ENCODE measurements at places on chromosomes 16 and 17. TPM values are rescaled to one million over a fixed set of nuclear protein-coding genes. Genes with fewer than 3 reads are reported as not detected.

GRCh38 chr17:21689604-21690003 lies 2.7 kb upstream of the KCNJ18 start:
- peak; percentile 63 for DNase-seq

- DNase-seq: no peak
Observed at GRCh38 chr17:82170412-82170961, 42.2 kb downstream of the CCDC57 start.

DNA sequence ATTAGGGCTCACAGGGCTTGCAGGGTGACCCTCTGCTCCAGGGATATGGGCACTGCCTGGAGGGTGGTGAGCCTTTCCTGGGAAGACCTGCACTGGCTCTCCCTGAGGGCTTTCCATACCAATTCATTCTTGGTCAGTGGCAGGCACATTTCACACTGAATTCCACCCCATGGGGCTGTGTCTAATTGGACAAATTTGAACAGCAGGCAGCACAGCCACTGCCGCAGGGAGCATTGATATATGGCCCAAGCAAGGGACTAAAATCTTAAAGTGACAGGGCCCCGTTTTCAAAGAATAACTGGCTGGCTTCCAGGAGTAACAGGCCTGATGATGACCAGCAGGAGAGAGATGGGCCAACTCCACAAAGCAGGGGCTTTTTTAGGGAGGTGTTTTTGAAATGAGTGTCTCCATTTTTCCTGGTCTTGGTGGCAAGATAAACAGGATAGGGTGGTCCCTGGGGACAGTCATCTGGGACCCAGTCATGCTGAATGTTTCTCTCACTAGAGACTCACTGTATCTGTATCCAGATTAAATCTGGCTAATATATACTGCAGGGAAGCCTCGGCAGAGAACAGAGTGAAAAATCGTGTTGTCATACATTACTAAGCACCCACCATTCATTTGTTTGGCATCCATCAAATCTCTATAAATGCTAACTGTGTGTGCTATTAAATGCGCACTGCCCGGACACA lies 74.1 kb upstream of the TBX2 start:
- no peak for DNase-seq

- DNase-seq: no peak
Observed at GRCh38 chr17:55304171-55304859, 39.6 kb downstream of the HLF start.

GRCh38 chr16:57634171-57634570 lies 5.7 kb downstream of the ADGRG1 start:
- DNase-seq: no peak

DNA sequence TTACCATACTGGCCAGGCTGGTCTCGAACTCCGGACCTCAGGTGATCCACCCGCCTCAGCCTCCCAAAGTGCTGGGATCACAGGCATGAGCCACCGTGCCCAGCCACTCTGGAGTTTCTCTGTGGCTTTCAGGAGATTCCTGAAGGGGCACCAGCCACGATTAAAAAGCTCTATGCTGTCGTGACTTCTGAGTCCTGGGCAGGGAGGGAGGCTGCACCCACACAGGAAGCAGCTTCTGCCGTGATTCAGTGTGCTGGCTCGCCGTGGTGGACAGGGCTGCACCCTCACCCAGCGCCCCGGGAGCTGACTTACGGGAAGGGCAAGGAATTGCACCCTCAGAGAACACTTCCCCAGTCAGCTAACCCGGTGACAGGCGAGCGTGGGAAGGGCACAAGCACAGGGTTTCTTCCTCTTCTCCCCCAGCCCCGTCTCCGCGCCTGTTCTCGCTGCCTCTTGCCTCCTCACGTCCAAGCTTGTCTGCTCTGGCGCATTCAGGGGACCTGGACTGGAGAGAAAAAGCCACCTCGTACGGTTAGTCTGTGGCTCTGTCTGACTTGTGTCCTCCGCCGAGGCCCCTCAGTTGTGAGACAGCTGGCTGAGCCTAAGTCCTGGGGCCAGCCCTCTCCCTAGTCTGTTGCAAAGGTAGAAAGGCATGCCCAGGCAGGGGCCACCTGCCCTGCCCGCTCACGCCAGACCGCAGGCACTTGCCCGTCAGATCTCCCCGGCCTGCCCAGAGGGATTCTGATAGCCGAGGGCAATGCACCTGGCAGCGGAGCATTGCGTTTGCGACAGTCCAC lies 145.0 kb downstream of the SEC14L1 start:
- peak; percentile 85 for DNase-seq

- peak; percentile 67 for DNase-seq
Observed at GRCh38 chr17:75047398-75048098, 523 bp downstream of the KCTD2 start.

- no peak for DNase-seq
Observed at GRCh38 chr16:54447576-54448440, 161.2 kb upstream of the IRX3 start.

DNA sequence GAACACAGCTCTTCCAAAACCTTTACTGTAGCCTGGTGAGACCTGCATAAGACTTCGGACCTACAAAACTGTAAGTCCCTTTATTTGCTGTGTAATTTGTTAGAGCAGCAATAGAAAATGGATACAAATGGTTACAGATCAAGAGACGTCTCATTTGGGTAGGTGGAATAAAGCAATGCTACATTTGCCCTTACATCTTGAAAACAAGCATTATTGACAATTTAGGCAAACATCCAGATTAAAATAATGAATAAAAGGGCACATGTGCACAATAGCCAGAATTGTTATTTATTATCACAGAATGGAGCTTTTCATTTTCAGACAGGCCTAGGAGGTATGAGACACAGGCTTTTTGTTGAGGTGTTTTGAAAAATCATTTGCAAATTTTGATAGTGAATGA lies 222.2 kb upstream of the CPHXL start:
- DNase-seq: no peak

DNA sequence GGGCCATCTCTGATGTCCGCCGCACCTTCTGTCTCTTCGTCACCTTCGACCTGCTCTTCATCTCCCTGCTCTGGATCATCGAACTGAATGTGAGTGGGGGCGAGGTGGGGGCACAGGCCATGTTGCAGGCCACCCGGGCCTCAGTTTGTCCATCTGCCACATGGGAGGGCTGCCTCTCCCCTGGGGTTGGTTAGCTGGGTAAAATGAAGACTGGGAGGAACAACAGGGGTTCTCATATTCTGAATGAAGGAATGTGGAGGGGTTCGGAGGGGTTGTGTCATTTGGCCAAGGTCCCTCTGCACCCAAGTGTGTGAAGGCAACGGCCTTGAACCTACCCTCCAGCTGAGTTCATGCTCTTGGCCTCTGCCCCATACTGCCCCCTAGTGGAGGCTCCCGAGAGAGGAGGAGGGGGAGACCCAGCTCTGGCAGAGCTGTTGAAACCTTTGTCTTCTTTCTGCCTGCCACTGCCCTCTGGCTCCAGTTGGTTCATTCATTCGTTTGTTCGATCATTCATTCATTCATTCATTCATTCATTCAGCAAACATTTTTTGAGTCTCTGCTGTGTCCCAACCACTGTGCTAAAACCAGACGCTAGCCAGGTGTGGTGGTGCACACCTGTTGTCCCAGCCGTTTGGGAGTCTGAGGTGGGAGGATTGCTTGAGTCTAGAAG lies 11.4 kb upstream of the TCAP start:
- DNase-seq: peak; percentile 75

DNA sequence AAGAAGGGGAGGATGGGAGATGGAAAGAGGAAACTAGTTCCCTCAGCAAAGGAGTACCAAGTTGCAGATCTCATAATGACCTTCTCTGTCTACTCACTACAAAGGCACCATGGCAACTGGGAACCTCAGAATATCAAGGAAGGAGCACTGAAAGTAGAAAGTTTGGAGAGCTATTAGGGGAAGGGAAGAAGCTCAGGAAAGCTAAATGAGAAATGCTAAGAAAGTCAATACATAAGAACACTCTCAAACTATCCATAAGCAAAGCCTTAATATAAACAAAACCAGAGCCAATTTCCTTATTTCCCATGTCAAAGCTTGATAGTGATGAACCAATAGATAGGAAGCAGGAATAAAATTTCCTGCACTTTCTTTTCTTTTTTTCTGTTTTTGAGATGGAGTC lies 57.9 kb upstream of the C17orf78 start:
- no peak for DNase-seq

DNA sequence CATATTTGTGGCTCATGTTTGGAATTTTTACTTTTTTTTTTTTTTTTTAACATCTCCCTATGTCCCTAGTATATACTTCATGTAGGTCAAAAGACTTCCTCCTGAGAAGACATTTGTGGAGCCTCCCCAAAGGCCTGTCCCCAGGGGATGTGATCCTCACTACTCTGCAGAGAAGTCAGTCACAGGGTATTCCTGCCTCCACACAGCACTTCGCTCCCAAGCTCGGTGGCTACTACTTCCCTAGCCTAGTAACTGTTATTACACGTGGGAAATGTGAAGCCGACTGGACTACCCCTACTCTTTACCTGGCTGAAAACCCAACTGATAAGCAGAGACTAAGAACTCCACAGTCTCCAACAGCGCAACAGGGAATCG lies 116.8 kb downstream of the HIC1 start:
- no peak for DNase-seq

DNA sequence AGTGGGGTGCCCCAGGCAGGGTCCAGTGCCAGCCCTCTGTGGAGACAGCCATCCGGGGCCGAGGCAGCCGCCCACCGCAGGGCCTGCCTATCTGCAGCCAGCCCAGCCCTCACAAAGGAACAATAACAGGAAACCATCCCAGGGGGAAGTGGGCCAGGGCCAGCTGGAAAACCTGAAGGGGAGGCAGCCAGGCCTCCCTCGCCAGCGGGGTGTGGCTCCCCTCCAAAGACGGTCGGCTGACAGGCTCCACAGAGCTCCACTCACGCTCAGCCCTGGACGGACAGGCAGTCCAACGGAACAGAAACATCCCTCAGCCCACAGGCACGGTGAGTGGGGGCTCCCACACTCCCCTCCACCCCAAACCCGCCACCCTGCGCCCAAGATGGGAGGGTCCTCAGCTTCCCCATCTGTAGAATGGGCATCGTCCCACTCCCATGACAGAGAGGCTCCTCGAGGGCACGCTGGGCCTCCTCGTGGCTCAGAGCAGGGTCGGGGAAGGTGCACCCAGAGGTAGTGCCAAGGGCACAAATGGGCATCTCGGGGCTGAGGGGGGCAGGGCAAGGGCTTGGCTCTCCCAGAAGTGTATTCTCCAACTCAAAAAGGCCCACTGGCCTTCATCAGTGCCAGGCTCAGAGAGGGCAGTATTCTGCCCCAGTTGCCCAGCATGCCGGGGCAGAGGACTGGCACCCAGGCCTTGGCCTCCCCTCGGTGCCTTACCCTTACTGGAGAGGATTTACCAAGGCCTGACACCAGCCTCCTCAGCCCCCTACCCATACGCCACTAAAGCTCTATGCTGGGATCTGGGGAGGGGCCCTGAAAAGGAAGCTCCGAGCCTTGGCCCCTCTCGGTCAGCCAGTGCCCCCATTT lies at the start of gene CDH5:
Gene CDH5 (plus strand): TSS at position 259 of the 867 bp plus-strand sequence. CDS start 12,647 bp downstream, outside the sequence.
- peak; percentile 81 for DNase-seq

GRCh38 chr16:3158510-3159314 lies 23.9 kb downstream of the ZNF213 start:
- peak; percentile 90 for DNase-seq

- no peak for DNase-seq
Observed at GRCh38 chr17:59494757-59495368, 70.5 kb upstream of the DHX40 start.

DNA sequence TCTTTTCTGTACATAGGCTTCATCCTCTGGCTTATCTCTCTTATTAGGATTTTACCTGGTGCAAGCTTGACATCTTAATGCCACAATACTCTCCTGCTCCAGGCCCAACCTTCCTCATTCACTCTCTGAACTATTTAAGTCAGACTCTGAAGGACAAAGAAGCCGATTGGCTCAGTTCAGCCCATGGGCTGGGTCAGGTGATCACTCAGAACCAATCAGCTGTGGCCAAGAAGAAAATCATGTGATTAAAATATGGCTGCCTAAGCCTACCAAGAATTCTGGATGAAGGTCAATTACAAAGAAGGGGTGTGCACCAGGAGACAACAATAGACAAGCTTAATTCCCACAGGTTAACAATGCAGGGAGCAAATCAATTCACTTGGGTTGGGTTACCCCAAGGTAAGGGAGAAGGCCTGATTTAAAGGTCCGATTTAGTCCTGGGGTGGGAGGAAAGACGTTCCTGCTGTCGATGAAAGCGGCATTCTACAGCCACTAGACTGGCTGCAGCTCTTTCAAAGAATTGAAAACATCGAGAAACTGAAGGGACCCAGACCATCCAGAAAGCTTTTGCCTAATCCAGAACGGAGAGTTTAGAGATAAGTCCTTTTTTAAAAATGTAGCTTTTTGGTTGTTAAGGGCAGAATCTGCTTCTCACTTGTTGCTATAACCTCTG lies 42.9 kb upstream of the NFAT5 start:
- DNase-seq: no peak

DNA sequence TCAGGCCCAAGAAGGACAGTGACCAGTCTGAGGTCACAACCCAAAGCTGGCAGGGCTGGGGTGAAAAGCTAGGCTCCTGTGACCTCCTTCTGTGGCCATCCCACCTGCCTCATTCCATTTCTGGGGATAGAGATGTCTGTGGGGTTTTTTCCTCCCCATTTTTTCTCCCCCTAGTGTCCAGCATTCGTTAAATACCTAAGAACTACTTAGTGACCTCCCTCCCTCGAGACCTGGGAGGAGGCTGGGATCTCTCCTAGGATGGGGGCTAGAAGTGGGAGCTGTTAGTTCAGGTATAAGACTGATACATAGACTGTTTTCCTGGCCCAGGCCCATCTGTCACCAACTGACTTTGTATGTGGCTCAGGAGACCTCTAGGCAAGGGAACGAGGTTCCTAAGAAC lies 20.5 kb upstream of the STAC2 start:
- DNase-seq: no peak

GRCh38 chr16:628321-629061 lies 2.3 kb upstream of the WFIKKN1 start:
- no peak for DNase-seq

DNA sequence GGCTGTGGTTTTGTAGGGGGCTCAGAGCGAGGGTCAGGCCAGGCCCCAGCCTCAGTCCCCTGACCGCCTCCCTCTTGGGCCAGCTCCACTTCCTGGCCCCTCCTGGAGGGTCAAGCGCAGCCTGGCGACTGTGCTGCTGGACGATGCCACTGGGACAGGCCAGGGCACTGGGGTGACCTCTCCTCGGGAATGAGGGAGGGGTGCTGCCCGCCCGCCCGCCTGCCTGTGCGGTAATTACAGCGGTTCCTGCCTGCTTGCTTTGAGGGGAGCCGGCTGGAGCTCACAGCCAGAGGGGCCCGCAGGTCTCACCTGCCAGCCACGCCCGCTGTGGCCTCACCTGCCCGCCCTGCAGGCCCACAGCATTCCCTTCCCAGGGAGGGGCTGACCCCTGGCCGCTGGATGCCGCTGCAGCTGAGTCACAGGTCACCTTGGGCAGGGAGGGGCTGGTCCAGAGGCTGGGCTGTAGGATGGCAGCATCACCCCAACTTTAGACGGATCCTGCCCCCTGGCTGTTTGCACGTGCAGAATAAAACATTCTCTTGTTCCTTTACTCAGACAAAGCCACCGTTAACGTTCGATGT lies 76.7 kb upstream of the CBX4 start:
- DNase-seq: peak; percentile 95

DNA sequence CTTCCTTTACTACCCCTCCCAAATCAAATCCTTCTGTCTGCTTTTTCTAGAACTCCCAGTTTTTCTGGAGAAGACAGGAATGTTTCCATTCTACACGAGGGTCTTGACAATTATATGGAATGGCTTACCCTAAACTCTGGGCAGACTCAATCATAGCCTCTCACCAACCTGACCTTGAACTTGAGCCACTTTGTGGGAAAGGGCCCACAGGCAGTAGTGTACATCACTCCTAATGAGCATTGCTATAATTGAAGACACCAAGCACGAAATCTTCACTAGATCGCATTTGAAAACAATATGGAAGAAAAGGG lies 1.6 kb upstream of the HOXB13 start:
- no peak for DNase-seq

Gene USP43
- total RNA-seq: 1.3 TPM

Gene ERN1
- 23.7 TPM for total RNA-seq

Gene PHOSPHO1
- 1.7 TPM for total RNA-seq

Gene PRR35
- not detected for total RNA-seq

Gene SMIM5
- 0.58 TPM for total RNA-seq
